ENCODE measurements at places on chromosomes 12 and 14.
A peak's percentile ranks its signal among the peaks of the same experiment; 100 is the strongest.

DNA sequence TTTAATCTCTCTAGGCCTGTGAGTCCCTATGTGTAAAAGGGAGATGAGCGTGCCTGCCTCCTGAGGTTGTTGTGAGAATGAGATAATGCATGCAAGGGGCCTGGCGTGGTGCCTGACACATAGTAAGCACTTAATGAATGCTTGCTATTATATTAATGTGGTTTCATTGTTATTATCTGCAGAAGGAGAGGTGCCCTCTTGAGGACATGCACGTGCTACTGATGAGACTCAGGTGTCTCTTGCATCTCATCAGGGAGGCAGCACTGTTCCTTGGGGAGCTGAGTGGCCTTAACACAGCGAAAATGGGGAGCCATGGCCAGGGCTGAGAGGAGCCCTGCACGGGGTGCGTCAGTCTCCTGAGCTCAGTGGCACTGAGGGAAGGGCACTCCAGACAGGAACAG, 29.9 kb upstream of the BCDIN3D start:
- peak; percentile 14 for DNase-seq

- no peak for DNase-seq
These were observed 4.9 kb downstream of the ADGRD1 start for GRCh38 chr12:130958557-130959140.

DNA sequence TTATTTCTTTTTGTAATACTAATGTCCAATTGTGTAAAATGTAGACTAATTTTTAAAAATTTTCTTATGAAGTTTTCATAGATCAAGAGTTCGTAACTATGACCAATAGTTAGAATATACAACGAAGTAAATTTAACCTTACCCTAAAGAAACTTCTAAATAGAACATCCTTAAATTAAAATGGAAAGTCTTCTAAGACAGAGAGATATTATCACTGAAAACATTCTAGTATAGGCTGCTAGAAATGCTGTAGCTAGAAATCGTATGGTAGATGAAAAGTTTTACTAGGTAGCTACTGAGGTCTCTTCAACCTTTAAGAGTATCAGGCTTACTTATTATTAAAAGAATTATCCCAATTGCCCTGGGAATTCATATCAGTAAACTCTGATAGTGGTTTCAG, 925 bp downstream of the CLEC2A start:
- no peak for DNase-seq

GRCh38 chr14:98368916-98369315, 903.1 kb downstream of the BCL11B start:
- DNase-seq = no peak

DNA sequence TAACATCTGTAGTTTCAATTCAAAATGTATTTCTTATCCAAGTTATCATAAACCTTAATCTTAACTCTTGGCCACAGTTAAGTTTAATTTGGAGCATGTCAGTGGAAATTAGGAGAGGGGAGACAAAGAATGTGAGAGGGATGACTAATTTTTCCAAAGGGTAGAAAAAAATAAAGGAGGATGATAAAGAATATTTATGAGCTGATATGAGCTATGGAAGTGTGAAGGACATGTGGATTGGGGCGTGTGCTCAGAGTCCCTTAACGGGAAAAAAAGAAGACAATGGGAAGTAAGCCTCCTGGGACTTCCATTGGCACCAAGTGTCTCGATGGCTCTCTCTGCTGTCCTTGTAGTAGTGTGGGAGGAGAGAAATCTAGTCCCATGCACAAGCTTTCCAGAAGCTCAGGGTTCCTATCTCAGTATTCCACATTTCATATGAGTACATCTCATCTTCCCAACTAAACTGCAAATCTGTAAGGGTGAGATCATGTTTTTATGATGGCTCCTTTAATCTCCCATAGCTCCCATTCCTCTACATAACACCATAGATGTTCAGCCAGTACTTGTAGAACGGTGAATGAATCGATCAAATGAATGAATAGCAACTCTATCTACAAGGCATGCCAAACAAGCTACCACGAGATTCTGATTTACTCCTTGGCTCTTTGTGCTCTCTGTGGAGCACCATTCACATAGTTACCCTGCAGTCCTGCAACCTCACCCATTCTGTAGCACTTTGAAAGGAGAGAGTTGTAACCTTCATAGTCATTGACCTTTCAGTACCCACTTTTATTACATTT, 27.4 kb downstream of the BCL2L14 start:
- no peak for DNase-seq

DNA sequence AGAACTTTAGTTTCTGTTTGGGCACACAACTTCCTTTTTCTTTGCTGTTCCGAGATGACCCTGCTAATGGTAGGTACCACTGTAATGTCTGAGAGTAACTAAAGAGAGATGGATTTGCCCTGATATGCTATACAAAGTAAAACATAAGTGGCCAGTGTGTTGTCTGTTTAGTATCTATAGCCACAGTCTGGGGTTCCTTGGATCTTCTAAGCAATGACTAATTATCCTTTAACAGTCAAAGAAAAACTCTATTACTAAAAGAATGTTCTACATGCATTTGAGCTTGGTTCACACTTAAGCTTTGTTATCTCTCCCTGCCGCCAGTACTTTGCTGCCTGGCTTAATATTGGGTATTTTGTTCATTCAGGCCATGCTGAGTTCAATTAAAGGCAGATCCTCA, 1051.9 kb upstream of the FLRT2 start:
- DNase-seq = no peak

- DNase-seq = no peak
These were observed 116.6 kb downstream of the CALM1 start for GRCh38 chr14:90513161-90514014.

GRCh38 chr12:132393991-132394949, 64.9 kb upstream of the GALNT9 start:
- DNase-seq = no peak

- DNase-seq = no peak
These were observed 1108.9 kb downstream of the BCL11B start for GRCh38 chr14:98162856-98163805.

DNA sequence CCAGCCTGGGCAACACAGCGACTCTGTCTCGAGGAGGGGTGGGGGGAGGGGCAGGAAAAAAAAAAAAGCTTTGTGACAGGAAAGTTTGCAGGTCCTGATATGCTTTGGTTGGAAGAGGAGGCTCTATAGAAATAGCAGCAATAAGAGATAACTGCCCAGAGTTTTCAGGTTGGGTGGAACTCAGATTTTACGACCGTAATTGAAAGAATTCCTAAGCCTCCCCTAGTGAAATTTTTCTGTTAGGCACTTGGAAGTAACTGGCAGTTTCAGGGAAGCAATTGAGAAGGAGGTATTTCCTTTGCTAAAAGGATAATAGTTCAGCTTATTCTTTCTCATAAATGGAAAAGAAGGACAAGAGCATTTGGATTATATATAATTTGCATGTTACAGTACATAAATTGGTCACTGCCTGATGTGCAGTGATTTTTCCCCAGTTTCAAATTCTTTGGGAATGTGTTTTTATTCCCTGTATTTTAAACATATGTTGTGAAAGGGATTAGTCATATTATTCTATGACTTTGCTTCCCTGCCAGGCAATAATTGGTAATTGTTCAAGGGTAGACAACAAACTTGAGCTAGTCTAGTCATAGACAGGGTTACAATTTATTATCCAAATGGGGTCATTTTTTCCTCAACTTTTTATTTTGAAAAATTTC, 452.8 kb downstream of the AEBP2 start:
- no peak for DNase-seq

- no peak for DNase-seq
These were observed 10.0 kb downstream of the FGFR1OP2 start for GRCh38 chr12:26948309-26948708.

DNA sequence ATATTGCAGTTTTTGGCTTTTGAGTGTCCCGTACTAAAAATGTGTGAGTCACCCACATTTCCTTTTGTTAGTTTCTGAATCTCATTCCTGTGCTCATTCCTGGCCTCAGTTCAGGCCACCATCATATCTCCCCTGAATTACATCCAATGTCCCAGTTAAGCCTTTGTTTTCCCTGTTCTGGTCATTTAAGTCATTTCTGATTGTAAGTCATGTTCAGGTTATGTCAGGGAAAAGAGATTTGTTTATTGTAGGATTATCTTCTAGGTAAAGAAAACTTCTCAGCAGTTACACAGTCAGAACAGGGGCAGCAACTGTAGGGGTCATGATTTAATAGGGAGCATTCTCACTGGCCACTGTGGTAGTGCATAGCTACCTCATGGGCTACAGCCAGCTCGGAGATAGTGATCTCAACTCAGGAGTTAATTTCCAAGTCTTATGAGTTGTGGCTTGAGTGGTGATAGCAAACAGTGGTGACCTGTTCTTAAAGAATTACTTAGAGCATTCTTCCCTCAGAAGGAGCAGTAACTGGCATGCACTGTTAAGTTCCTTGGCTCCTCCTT, 6.7 kb downstream of the DDX47 start:
- DNase-seq = no peak

GRCh38 chr12:114851981-114852380, 168.0 kb upstream of the TBX3 start:
- no peak for DNase-seq

GRCh38 chr14:98280436-98280835, 991.6 kb downstream of the BCL11B start:
- DNase-seq = no peak

Data from hematopoietic multipotent progenitor cell treated with erythropoietin and hydrocortisone succinate and interleukin-3 and kit ligand, for 15 days (in vitro differentiated cells).